Activated T-cell treated with anti-CD3 and anti-CD28 coated beads, Interleukin-2, amount 50 U/mL, for 72 hours (primary cell): ENCODE measurements at places on chromosomes 2 and 18. TPM values are rescaled to one million over a fixed set of nuclear protein-coding genes. Genes with fewer than 3 reads are reported as not detected.

DNA sequence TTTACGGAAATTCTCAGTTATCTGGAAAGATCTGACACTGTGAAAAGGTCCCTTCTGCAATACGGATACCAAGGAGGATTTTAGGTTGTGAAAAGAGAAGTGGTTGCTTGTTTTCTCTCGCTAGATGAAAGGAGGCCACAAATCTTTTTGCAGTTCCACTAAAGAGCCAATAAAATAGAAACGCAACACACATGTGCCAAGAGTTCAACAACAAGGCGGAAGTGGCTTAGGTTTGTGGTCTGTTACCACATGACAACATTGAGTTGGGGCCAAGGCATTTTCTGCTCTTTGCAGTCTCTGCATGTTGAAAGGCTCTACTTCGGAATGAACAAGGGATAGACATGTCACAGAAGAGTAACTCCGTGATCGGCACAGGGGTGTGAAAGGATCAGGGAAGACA lies 115.7 kb upstream of the OSR1 start:
- peak; percentile 53 for DNase-seq

IL37 gene
- total RNA-seq = not detected

DNA sequence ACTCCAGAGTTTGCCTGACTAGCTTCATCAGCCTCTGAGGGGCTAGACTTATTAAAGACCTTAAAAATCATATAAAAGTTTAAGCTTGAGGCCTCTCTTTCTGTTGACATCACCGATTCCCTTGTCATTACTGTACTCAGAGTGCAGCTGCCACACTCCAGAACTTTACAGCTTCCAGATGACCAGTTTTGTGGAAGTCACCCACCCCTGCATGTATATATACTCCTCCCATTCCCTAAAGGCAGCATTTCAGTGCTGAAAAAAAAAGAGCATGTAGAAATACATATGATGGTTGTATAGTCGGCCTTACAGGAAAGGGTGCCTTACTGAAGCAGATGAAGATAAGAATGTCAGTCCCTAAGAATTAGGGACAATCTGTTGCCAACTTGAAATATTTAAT lies 117.3 kb downstream of the FEZ2 start:
- DNase-seq = no peak

GRCh38 chr2:158994920-158995676 lies 26.7 kb downstream of the TANC1 start:
- DNase-seq = no peak

DNA sequence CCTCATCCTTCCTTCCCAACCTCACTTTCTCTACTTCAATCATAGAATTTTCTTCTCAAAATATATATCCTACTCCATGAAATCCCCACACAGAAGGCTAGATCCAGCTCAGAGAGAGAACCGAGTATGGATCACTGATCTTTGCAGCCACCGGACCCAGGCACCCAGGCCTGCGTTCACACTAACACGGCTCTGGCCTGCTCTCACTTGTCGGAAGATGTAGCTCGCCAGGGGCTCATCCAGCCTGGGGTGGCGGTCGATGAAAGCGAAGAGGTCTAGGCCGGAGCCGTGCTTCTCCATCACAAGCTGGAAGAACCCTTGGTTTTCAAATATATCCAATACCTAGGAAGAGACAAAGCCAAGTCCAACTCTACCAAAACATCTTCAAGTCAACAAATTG lies 12.7 kb upstream of the MTERF4 start:
- DNase-seq = no peak

EGR4 gene
- 1.6 TPM for total RNA-seq

C2orf78 gene
- total RNA-seq = not detected
